Stimulated activated CD4-positive, alpha-beta T cell treated with anti-CD3 and anti-CD28 coated beads, Interleukin-4, amount 100 ng/mL, for 1 hour (primary cell): ENCODE measurements at places on chromosomes 1 and 21.
A peak's percentile ranks its signal among the peaks of the same experiment; 100 is the strongest.

- no peak for DNase-seq
Observed at GRCh38 chr1:167562702-167563101, 9.1 kb upstream of the CREG1 start.

- no peak for DNase-seq
Observed at GRCh38 chr21:42125571-42126544, 54.7 kb downstream of the UMODL1 start.

GRCh38 chr1:33925586-33925985, 61.7 kb downstream of the HMGB4 start:
- no peak for DNase-seq

DNA sequence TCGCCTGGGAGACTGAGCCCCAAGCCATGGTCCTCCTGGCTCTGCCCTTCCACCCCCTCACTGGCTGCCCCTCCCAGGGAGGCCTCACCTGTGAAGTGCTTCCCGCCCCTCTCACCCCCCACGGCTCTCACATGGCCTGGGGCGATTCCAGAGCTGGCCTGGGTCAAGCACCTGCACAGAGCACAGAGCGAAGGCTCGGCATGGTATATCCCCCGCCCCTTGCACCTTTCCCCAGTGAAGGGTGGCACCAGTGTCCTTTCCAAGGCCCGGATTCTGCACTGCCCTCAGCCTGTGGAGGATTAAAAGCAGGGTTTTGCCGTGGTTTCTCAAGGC, 1.1 kb upstream of the AJAP1 start:
- no peak for DNase-seq

DNA sequence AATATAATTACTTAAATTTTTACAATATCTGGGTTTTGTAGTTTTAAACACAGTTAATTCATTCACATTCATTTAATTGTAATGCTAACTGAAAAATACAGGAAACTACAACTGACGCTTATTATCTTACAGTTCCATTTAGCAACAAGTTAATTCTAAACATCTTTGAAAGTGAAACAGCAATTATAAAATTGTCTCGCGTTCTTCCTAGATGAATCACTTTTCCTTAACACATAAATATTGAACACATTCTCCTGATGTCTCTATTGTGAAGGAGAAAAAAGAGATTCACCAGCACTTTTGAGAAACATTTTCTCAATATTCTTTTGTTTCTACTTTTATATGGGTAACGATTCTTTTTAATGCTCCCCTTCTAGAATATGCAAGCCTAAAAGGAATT, 6.4 kb downstream of the PTGFR start:
- DNase-seq = no peak

GRCh38 chr1:205020466-205020865, 22.5 kb upstream of the CNTN2 start:
- no peak for DNase-seq

DNA sequence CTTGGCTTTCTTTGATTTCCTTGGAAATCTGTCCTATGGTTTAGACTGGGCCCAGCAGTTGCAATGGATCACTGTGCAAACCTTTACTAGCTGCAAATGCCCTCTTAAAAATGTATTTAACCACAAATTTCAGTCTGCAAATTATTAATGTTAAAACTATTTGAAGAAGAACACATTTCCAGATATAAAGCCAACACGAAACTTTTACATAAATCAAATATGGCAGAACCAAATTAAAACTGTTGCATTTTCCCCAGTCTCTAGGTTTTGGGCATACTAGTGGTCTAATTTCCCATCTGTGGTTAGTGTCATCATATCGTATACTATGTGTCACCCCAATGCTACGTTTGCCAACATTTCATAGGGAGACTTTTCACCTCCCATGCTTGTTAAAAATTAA, 52.3 kb downstream of the HMCN1 start:
- no peak for DNase-seq

- DNase-seq = no peak
Observed at GRCh38 chr1:166062421-166063070, 104.3 kb downstream of the FAM78B start.

DNA sequence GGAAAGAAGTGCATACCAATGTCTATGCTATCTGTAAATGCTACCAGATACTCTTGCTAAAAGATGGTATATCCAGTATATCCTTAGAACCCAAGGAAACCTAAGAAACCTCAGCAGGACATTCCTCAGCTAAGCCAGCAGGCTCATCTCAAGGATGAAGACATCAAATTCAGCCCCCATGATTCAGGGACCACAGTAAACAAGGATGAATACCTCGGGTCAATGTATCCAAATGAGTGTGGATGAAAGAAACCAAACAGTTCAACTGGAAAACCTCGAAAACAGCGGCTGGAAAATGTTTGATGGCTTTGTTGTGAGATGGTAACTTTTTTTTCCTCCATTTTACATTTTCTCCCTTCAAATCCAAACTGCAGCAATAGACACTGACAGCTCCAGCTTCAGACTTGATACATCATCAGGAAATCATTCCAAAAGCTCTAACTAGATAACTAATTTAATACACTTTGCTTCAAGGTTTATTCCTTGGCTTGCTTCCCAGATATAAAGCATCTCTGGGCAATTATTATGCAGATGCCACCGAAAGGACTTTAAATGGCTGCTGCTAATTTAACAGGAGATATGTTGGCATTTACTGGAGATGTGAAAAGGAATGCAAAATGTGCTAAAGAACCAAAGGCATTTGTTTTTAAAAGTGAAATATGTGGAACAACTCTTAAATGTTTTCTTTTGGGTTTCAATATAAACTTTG, 73.6 kb downstream of the SMYD2 start:
- no peak for DNase-seq

- DNase-seq = no peak
Observed at GRCh38 chr1:180397175-180397574, 105.2 kb downstream of the ACBD6 start.

DNA sequence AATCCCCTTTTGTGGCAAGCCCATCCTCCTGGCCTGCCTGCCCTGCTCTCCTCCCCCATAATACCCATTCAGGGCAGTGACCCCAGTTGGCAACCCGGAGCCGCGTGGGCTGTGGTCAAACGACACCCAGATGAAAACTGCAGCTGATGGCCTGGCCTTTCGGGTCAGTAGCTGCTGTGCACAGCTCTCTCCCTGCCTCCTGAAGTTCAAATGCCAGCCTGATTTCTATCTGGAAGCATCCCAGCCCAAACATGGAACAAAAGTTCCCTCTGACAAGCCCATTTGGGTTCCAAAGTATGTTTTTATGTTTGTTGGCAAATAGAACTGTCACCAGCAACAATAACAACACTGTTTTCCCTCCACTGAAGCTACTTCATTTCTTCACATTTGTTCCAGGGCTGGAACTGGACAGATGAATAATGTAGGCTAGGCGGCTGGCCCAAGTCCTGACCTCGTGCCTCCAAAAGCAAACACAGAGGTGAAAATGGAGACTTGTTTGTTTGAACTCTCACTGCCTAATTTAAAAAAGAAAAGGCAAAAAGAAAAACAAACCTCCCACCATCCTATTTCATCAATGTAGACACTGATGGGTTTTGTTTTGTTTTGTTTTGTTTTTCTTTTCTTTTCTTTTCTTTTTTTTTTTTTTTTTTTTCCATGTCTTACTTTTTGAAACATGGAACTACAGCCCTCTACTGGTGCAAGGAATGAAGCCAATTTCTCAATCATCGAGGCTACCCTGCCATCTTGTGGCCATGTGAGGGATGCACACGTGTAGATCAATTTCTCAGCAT, 179.0 kb downstream of the ADSS2 start:
- DNase-seq = peak; percentile 58

- no peak for DNase-seq
Observed at GRCh38 chr1:211800925-211801607, 29.5 kb downstream of the LPGAT1 start.

DNA sequence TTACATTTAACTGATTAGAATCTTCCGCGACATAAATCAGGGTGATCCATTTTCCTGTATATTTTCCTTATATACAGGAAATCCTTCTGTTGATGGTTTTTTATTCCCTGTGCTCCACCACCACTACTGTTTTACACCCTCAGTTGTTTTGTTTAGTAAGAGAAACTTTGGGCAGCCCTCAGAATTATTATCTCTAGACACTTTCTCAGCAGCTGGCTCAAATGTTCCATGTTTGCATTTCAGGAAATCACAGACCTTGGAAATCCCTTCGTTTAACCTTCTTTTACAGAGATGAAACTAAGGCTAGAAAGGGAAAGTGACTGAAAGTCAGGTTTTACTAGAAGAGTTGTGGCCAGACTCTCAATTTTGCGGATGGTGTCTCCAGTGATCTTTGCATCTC, 15.2 kb downstream of the ZNF697 start:
- DNase-seq = no peak

DNA sequence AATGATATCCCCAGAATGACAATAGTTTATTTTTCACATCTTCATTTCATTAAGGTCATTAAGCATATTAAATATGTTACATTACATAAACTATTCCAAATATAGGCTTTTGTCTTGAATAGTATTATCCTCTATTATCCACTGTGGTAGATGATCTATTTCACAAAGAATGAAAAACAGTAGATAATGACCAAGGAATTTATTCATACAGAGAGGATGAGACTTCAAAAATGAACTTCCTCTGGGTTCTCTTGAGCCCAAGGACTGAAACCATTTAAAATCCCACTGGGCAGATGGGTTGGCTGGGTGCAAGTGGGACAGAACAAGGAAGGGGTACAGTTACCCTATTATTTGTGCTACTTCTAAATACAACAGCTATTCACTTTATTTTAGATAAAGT, 33.0 kb downstream of the PTPN14 start:
- DNase-seq = no peak

DNA sequence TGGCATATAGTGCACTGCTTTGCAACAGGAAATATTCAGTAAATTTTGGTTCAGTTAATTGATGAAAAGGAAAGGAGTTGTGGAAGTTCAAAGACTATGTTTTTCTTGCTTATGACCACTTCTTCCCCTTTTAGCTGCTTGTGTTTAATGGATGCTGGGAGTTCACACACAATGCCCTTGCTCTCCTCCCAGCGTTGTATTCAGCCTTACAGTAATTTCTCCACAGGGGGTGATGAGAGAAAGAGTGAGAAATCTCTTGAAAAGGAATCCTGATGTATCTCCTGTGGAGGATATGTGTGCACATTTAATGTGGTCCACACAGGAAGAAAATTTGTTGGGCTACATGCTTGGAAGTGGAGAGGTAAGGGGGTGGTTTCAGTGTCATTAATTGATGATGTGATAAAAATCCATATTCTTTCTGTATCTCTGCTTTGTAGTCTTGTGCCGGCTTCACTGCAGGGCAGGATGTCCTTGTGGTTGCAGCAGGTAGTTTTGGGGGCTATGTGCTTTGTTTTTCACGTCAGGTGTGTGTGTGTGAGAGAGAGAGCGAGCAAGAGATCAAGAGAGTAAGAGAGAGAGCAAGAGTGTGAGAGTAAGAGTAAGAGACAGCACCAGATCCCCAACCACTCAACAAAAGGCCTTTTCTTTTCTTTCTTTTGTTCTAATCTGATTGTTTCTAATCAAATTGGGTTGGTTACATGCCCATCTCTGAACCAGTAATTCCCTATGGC, 204.4 kb downstream of the RWDD3 start:
- no peak for DNase-seq

DNA sequence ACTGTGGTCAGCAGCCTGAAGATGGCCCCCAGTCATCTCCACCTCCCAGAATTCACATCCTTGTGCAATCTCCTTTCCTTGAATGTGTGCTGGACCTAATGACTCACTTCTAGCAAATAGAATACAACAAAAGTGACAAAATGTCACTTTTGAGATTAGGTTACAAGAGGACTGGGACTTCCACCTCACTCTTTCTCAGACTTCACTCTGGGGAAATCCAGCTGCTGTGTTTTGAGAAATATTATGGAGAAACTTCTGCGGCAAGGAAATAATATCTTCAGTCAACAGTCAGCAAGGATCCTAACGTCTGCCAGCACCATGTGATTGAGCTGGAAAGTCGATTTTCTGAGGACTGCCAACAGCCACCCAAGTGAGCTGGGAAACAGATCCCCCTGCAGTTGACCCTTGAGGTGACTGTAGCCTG, 70.5 kb upstream of the GADD45A start:
- DNase-seq = no peak

DNA sequence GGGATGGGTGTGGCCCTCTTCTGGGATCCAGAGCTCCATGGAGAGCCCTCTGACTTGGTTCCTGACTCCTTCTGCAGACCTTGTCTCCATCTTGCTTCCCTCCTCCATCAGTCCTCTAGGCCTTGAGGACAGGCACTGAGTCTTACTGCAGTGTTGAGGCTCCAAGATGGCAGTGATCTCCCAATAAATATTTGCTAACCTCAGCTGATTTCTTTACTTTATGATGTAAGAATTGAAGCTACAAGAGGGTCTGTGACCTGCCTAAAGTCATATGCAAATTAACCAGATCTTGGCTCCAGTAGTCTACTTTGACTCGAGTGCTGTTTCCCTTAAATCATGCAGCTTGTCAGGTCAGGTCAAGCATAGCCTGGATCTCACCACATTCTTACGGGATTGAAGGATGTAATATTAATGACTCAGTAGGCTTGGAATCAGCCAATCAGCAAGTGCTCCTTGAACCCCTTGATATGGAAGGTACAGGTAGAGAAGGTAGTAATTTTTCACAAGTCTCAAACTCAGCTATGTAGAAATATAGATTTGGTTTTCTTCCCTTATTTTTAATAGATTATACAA, 93.0 kb downstream of the CLIC6 start:
- no peak for DNase-seq

DNA sequence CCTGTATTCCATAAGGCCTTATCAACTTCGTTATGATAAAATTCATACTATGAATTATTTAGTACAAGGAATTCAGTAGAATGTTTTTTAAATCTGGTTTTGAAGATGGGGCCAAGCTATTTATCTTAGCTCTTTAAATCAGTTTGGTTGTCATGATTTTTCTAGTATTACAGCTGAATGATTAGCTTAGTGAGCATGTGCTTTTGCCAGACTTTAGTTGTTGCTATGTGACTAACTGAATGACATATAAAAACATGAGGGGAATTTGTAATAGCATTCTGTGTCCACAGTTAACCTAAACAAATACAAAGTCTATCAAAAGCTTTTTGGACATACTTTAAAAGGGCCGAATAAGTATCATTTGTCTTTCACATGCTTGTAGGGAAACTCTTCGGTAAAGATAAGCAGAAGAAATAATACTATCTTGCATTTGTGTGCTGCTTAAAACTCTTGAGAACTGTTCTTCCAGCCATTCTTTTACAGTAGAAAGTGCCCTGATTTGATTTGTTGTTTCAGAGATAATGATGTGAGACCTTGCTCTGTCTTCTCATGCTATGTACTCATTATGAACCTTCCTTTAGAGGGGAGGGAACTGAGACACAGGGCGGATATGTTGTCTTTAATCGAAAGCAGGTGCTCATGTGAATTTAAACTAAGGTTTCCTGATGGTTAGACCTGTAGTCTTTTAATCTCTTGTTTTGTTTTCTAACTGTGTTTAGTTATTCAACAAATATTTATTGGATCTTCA, 18.8 kb downstream of the NEK7 start:
- no peak for DNase-seq

GRCh38 chr21:46603228-46603627, 1.7 kb downstream of the S100B start:
- no peak for DNase-seq
